Stimulated activated CD8-positive, alpha-beta memory T cell treated with anti-CD3 and anti-CD28 coated beads, Interleukin-7, amount 100 ng/mL, for 4 hours (primary cell): ENCODE measurements at places on chromosomes 13 and 19.

DNA sequence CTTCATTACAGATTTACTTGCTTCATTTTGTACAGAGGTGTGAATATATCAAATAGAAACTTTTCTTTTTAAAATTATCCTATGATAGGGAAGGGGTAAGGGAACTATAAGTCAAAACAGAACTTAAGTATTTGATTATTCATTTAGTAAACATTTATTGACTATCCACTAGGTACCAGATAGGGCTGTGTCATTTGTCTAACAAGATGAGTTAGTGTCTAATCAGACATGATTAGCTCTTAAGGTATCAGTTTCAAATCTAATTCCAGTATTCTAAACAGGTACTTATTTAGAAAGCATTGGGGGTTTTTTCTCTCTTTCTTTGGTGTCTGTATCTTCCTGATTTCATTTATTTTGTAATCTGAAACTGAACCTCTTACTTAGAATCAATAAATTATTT is 32.2 kb downstream of the CDADC1 start:
- no peak for DNase-seq

DNA sequence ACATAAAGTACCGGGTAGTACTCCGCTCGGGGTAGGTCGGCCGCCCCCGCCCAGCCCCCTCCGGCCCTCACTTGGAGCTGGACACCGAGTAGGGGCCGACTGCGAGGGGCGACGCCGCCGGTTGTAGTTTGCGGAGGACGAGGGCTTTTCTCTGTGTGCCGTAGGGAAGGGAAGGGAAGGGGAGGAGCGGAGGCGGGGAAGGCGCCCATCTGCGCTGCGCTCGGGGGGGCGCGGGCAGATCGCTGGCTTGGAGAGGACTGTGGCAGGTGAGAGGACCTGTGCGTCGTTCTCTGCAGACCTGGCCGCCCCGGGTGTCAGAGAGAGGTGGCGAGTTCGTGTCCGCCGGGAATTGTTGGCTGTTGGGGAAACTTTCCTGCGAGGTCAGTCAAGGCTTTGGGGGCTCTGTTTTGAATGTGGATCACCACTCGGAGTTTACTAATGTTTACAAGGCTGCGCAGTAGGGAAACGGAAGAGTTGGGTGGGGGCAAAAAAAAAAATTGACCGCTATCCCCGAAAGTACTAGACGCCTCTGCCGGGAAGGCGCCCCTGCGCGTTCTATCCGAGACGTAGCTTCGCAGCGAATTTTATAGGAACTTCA is 1.4 kb downstream of the ING1 start:
- DNase-seq = peak; percentile 43

- no peak for DNase-seq
Observed at GRCh38 chr13:112626761-112627160, 38.8 kb upstream of the TUBGCP3 start.

GRCh38 chr13:42333613-42334328 is 61.8 kb downstream of the AKAP11 start:
- DNase-seq = no peak

DNA sequence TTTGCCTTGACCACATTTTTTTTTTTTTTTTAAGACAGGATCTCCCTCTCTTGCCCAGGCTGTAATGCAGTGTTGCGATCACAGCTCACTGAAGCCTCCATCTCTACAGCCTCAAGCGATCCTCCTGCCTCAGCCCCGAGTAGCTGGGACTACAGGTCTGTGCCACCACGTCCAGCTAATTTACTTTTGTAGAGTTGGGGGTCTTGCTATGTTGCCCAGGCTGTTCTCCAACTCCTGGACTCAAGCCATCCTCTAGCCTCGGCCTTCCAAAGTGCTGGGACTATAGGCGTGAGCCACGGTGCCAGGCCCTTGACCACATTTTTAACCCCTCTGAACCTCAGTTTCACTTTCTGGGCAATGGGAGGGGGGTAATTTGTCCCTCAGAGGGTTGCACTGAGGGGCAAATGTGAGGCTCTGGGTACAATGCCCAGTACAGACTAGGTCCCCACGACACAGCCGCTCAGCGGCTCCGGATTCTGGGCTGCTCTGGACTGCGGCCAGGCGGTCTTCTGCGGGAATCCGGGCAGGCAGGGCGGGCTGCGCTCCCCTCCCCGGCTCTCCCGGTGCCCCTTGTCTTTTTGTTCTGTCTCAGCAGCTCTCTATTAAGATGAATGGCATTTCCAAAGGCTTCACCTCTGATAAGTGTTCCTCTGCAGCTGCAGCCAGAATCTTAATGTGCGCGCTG is 3.8 kb upstream of the ALOX5AP start:
- DNase-seq = no peak

DNA sequence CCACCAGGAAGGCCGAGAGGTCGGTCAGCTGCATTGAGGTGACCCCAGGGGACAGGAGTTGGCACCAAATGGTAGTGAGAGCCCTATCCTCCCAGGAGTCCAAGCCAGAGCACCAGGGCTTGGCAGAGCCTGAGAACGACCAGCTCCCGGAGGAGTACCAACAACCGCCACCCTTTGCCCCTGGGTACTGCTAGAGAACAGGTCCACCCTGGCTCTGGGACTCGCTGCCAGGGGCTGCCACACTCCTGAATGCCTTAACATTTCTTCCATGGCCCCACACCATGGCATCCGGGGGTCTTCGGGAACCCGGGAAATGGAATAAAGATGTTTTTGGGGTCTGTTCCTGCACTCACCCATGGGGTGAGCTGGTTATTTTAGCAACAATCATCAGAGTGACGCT is 14.1 kb downstream of the HSH2D start:
- DNase-seq = no peak
